ENCODE measurements at places on chromosomes 2 and 18.

GRCh38 chr2:237134321-237135230 is 48.9 kb downstream of the COPS8 start:
- DNase-seq: no peak

- no peak for DNase-seq
These were observed 35.4 kb downstream of the LBH start for GRCh38 chr2:30266705-30267104.

GRCh38 chr2:24374301-24374700 is 14.0 kb upstream of the ITSN2 start:
- DNase-seq: no peak

DNA sequence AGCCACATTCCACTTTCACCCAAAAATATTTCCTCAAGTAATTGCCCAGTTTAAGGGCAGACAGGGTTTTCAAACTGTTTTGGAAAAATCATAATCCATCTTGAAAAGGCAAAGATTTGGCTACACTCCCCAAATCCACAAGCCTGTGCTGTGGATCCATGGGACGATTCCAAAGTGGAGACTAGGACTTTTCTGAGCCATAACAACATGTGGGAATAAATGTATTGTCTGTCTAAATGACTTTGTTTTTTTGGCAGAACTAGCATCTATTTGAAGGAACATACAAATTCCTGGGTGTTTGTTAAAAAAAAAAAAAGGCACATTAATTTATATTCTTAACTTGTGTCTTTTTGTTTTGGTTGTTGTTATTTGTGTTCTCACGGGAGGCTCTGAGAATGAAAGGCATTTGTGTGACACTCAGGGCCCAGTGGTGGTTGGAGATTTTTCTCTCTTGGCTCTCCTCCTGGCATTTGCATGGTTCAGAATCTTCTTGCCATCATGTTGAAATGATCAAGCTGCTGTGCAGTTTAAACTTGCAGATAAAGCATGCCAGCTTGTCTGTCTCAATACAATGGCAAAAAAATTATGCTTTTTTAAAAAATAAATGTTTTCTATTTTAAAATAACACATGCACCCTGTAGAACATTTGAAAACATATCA is 277.4 kb downstream of the EN1 start:
- DNase-seq: no peak
